ENCODE measurements at places on chromosomes 11 and 22.

DNA sequence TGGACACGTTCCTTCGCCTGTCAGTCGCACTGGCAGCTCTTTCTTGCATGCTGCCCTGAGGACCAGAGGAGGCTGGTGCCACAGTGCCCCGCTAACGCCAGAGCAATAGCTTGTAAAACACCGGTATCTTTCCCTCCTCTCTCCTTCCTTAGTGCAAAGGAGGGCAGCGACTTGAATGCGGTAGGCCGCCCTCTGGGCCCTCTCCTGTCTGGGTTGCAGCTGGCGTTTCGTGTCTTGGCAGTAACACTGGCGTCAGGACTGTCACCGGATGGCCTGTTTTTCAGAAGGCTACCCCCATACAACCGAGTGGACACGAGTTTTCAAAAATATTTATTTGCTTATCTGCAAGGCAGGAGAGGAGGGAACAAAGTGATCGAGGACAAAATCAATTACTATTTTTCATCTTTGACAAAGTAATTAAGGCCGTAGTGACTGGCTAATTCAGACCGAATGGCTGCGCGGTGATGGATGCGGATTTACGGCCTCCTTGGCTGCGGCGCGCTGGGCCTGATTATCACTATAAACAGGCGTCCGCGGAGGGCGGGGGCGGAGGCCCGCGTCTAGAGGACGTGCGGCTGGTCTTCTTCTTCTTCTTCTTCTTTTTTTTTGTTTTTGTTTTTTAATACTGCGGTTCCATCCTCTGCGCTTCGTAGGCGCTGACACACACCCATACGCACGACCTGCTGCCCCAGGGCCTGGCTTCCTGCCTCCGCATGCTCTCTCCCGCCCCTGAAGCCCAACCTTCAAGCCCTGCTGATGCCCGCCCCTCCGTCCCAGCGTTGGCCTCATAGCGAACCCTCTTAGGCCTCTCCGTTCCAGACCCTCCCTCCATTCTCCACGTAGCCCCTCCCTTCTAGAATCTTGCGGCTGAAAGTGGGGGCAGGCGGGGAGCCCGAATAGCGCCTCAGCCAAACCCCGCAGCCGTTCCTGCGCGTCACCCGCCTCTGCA is 2.9 kb upstream of the SLC6A5 start:
- H3K4me3 ChIP-seq, result peak overlapping the region; percentile 50
- peaks cover 76% of the 10 kb centered on the region for H3K27me3 ChIP-seq
- no peaks in the 10 kb centered on the region for H3K36me3 ChIP-seq

DNA sequence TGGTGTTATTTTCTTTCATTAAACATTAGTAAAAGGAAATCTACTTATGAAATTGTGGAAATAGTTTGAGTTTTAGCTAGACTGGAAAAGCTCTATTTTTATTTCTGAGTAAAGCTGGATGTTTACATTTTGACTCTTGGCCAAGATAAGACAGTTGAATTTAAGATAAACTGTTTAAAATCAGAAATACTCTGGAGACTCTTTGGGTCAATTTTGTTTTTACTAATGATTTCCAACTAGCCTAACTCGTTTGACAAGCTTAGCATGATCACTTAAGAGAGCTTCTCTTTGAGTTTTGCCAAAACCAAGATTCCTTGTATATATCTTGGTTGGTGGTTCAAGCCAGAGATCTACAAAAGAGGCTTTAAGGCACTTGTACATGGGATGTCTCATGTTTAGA is 724.8 kb upstream of the LUZP2 start:
- no peak overlapping the region for H3K4me3 ChIP-seq
- H3K27ac ChIP-seq, result no peak overlapping the region

- DNase-seq, result no peak
- H3K27ac ChIP-seq, result no peak overlapping the region
- peaks cover 6% of the 10 kb centered on the region for H3K27me3 ChIP-seq
- H3K36me3 ChIP-seq, result no peaks in the 10 kb centered on the region
Observed at GRCh38 chr11:15158351-15159015, 43.8 kb downstream of the INSC start.

GRCh38 chr11:35746356-35747153 is 84.0 kb downstream of the TRIM44 start:
- DNase-seq, result no peak
- H3K4me1 ChIP-seq, result no peaks in the 10 kb centered on the region
- H3K36me3 ChIP-seq, result no peaks in the 10 kb centered on the region
- H3K27ac ChIP-seq, result no peak overlapping the region
- H3K27me3 ChIP-seq, result no peaks in the 10 kb centered on the region

GRCh38 chr11:135033540-135033939 is 621.5 kb upstream of the B3GAT1 start:
- no peak overlapping the region for H3K27ac ChIP-seq
- H3K36me3 ChIP-seq, result no peaks in the 10 kb centered on the region
- no peaks in the 10 kb centered on the region for H3K27me3 ChIP-seq
- DNase-seq, result no peak

DNA sequence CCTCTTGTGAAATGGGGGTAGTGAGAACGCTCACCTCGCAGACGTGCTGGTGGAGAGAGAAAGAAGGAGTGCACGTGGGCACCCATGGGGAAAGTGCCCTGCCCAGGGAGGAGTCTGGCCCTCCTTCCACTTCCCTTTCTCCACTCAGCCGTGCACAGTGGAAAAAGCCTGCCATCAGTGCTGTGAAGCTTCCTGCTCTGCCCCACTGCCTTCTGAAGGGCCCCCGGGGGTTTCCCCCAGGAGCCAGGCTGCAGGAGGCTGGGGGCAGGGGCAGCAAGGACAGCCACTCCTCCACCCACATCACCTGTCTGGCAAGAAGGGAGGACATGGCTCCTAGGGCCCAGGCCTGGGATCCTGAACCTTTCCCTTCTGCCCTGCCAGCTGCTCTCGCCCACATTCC is 7.6 kb downstream of the TP53I11 start:
- no peaks in the 10 kb centered on the region for H3K36me3 ChIP-seq
- H3K4me1 ChIP-seq, result peaks cover 1% of the 10 kb centered on the region
- H3K4me3 ChIP-seq, result no peak overlapping the region
- peaks cover 3% of the 10 kb centered on the region for H3K27me3 ChIP-seq
- H3K27ac ChIP-seq, result no peak overlapping the region

DNA sequence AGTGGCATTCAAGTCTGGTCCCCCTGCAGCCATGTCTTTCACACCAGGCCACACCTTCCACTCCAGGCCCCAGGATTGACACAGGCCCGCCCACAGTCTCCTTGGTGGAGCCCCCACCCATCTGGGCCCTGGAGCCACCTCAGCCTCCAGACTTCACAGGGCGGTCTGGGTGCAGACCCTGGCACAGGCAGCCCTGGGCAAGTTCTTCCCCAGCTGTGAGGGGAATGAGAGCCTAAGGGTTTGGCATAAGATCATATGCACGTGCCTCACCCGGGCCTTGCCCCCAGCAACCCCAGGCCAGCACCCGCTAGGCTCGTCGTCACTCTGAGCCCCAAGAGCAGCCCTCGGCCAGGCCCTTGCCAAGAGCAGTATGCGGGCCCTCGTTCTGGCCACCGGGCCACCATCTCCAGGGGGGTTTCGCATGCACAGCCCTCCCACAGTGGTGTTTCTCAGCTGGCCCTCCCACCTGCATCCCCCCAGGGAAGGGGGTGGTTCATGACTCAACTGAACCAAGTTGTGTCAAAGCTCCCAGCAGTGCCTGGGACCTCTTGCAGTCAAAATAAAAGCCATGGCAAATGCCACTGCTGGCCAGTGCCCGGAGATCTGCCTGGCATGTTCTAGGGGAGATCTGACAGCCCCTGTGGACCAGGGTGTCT is 70.4 kb upstream of the KCNQ1OT1 start:
- H3K4me3 ChIP-seq, result no peak overlapping the region
- no peaks in the 10 kb centered on the region for H3K36me3 ChIP-seq
- no peaks in the 10 kb centered on the region for H3K27me3 ChIP-seq
- no peak for DNase-seq
- no peak overlapping the region for H3K27ac ChIP-seq
- peaks cover 7% of the 10 kb centered on the region for H3K4me1 ChIP-seq

DNA sequence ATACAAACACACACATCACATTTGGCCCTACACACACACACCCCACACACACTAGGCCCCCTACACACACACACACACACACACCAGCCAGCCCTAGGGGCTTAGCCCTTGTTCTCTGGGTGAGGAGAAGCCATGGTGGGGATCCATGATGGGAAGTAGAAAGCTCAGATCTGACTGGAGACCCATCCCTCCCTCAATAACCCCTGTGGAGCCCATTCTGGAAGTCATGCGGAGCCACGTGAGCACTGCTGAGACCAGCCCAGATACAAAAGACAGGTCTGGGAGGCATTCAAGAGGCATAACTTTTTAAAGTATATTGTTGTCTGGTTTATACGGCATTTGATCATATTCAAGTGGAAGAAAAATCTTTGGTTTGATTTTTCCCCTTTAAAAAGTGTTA is 448.5 kb downstream of the SOX6 start:
- H3K27ac ChIP-seq, result no peak overlapping the region
- no peaks in the 10 kb centered on the region for H3K4me1 ChIP-seq
- H3K36me3 ChIP-seq, result no peaks in the 10 kb centered on the region

DNA sequence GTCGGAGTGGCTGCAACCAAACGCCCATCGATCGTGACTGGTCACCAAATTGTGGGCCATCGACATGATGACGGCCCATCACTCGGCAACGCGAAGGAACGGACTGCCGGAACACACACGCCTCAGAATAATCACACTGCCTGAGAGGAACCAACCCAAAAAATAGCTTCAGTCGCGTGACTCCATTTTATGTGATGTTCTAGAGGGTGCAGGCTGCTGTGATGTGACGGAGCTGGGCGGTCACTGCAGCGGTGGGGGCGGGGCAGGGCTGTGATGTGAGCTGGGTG is 174.6 kb downstream of the CTTN start:
- DNase-seq, result no peak
- H3K4me3 ChIP-seq, result no peak overlapping the region
- no peaks in the 10 kb centered on the region for H3K27me3 ChIP-seq
- H3K4me1 ChIP-seq, result no peaks in the 10 kb centered on the region
- no peak overlapping the region for H3K27ac ChIP-seq
- H3K36me3 ChIP-seq, result no peaks in the 10 kb centered on the region

GRCh38 chr22:25510876-25511275 is 53.6 kb upstream of the GRK3 start:
- H3K4me3 ChIP-seq, result no peak overlapping the region
- no peaks in the 10 kb centered on the region for H3K27me3 ChIP-seq
- no peaks in the 10 kb centered on the region for H3K4me1 ChIP-seq
- no peak for DNase-seq
- no peak overlapping the region for H3K27ac ChIP-seq

All from T-helper 2 cell treated with Interferon-gamma antibody and Interleukin-4, amounts not matched to agents 5 μg/mL and 100 μg/mL, for 36 hours (primary cell).